ENCODE measurements at places on chromosomes 11 and 22.
A peak's percentile ranks its signal among the peaks of the same experiment; 100 is the strongest.

- H3K27ac ChIP-seq, result no peak overlapping the region
- peaks cover 11% of the 10 kb centered on the region for H3K27me3 ChIP-seq
- no peaks in the 10 kb centered on the region for H3K4me1 ChIP-seq
- no peak for DNase-seq
- no peaks in the 10 kb centered on the region for H3K36me3 ChIP-seq
- H3K4me3 ChIP-seq, result no peak overlapping the region
Observed at GRCh38 chr11:17532784-17533183, 11.4 kb downstream of the USH1C start.

DNA sequence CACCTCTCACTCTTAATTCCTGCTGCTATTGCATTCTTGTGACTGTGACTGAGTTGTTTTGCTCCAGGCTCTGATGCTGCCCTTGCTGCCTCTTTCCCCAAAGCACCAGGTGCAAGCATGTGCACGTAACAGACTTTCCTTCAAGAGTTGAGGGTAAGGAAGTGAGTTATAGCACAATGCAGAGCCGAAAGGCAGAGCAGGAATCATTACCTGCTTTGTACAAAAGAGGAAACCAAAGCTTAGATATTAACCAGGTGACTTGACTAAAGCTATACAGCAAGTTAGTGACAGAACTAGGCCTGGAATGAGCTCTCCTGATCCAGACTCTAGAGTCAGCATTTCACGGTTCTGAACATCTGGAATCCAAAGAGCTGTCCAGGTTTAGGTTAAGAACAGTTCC lies 33.6 kb downstream of the NEU3 start:
- H3K27ac ChIP-seq, result no peak overlapping the region
- no peak overlapping the region for H3K4me3 ChIP-seq
- H3K36me3 ChIP-seq, result peaks cover 9% of the 10 kb centered on the region
- DNase-seq, result no peak

DNA sequence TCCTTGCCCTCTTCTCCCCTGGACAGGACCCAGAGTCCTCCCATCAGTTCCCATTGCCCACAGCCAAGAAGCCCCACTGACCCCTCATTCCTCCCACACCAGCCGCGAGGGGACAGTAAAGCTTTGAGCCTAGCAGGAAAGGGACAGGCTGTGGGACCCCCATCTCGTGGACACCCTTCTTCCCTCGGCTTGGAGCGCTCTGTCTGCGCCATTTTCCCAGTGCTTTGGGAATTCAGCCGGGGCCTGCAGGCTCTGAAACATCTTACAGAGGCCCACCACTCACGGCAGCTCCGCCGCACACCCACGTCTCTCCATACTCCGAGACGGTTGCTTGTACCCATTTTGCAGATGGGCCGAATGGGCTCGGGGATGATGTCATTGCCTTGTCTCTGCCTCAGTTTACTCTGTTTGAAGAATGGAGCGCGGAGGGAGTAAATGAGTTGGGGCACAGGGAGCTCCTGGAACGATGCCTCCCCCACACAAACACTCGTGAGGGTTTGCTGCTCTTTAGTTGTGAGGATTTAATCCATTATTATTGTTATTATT lies 447.7 kb downstream of the TBC1D22A start:
- no peak for DNase-seq
- H3K27me3 ChIP-seq, result no peaks in the 10 kb centered on the region
- no peak overlapping the region for H3K4me3 ChIP-seq
- H3K36me3 ChIP-seq, result no peaks in the 10 kb centered on the region
- H3K27ac ChIP-seq, result no peak overlapping the region

- peak overlapping the region; percentile 22 for H3K4me3 ChIP-seq
- H3K36me3 ChIP-seq, result peaks cover 62% of the 10 kb centered on the region
- no peak for DNase-seq
- no peaks in the 10 kb centered on the region for H3K27me3 ChIP-seq
- H3K4me1 ChIP-seq, result peaks cover 55% of the 10 kb centered on the region
Observed at GRCh38 chr11:110455718-110456117, 26.0 kb downstream of the FDX1 start.

DNA sequence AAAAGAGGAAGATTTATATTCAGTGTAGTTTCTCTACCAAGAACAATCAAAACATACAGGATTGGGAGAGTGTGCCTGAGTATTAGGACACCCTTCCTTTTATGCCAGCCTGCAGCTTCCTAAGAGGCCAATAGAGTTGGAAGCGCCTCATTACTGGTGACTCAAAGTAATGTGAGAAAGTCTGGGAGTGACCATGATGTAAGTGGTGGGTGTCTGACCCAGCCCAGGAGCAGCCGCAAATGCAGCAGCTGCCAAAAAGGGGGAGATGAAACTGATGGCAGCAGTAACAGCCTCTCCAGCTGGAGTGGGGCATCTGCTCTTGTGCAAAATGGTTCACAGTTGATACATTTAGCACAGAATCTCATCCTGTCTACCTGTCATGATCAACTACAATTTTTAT lies 62.0 kb downstream of the ZNF280B start:
- no peak overlapping the region for H3K27ac ChIP-seq
- no peaks in the 10 kb centered on the region for H3K36me3 ChIP-seq
- peaks cover 35% of the 10 kb centered on the region for H3K27me3 ChIP-seq

DNA sequence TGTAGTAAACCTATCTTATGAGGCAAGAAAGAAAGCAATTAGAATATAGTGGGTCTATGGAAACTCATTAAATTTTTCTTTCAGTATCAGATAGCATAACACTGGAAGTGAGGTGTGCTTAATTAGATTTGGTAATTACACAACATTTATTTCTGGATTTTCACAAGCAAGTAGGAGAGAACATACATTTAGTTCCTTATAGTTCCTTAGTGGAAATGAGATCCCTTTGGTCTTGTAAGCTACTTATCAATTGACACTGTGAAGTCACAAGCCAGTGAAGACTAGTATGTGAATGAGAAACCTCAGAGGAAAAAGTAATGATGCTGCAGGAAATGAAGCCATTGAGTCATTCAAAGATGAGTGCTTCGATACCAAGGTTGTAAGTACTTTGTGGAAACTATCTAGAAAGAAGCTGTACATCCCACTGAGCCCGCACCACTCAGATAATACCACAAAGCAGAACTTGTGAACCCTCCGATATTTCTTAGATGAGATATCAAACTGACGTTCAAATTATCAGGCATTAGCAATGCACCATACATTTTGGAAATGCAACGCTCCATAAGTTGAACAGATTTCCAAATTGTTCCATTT lies 53.5 kb downstream of the ENTHD1 start:
- H3K4me3 ChIP-seq, result peak overlapping the region; percentile 6
- peaks cover 22% of the 10 kb centered on the region for H3K4me1 ChIP-seq
- peak overlapping the region; percentile 59 for H3K27ac ChIP-seq

- no peak overlapping the region for H3K4me3 ChIP-seq
- H3K27me3 ChIP-seq, result no peaks in the 10 kb centered on the region
- DNase-seq, result no peak
- peak overlapping the region; percentile 64 for H3K27ac ChIP-seq
Observed at GRCh38 chr11:126329644-126330211, 25.8 kb upstream of the ST3GAL4 start.

DNA sequence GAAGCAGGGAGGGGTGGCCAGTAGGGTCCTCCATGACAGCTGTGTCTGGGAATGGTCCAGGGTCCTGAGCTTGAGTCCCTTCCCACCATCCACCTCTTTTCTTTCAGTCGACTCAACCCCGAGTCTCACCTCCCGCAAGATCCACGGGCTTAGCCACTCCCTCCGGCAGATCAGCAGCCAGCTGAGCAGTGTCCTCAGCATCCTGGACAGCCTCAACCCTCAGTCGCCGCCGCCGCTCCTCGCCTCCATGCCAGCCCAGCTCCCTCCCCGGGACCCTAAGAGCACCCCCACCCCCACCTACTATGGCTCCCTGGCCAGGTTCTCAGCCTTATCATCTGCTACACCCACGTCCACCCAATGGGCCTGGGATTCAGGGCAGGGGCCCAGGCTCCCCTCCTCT lies 81.9 kb downstream of the CEP164 start:
- no peak overlapping the region for H3K27ac ChIP-seq
- H3K4me3 ChIP-seq, result no peak overlapping the region
- no peaks in the 10 kb centered on the region for H3K4me1 ChIP-seq

DNA sequence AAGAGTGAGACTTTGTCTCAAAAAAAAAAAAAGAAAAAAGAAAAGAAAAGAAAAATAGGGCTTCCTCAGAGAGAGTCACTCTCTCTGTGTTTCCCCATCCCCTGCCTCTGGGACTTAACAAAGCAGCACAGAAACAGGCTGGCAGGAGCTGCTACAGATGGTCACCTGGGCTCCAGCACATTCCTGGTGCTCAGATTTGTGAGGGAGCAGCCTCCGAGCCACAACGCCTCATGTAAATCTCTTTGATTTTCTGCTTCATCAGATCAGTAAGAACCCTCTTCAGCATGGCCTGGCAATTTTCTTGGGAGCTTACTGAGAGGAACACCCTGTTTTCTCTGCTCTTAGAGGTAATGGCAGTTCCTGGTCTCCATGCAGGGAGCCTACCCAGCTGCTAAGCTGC lies 15.2 kb upstream of the LDHA start:
- no peak overlapping the region for H3K27ac ChIP-seq
- no peaks in the 10 kb centered on the region for H3K27me3 ChIP-seq
- no peak for DNase-seq
- no peak overlapping the region for H3K4me3 ChIP-seq

DNA sequence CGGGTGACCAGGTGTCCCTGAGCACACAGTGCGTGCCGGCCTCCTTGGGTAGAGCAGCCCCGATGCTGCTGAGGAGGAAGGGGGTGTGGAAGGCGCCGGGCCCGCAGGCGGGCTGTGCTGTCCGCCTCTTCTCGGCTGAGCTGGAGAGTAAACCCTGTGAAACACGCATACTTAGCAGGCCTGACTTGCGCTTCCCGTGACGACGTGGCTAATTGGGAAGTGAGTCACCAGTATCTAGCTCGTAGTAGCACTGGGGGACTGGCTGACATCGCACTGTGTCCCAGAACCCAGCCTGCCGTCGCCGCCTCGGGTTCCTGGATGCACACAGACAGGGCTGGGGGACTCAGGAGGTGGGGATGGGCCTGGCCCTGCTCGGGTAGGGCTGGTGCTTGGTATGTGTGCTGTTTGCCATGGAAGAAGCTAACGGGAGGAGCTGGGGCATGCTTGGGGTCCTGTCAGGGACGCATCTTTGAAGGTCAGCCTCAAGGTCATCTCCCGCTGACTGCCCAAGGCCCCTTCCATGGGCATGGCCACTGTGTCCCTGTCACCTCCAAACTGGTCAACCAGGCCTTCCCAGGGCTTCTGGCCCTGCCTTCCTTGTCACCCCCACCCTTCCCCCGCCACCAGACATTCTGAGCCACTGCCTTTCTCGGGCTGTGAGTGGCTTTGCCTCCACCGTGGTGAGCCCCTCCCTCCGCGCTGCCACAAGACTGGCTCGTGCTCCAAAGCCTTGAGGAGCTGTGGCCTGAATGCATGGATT lies 1327.0 kb downstream of the BRD1 start:
- H3K4me3 ChIP-seq, result no peak overlapping the region
- DNase-seq, result no peak
- H3K27me3 ChIP-seq, result no peaks in the 10 kb centered on the region
- H3K4me1 ChIP-seq, result no peaks in the 10 kb centered on the region
- no peaks in the 10 kb centered on the region for H3K36me3 ChIP-seq

DNA sequence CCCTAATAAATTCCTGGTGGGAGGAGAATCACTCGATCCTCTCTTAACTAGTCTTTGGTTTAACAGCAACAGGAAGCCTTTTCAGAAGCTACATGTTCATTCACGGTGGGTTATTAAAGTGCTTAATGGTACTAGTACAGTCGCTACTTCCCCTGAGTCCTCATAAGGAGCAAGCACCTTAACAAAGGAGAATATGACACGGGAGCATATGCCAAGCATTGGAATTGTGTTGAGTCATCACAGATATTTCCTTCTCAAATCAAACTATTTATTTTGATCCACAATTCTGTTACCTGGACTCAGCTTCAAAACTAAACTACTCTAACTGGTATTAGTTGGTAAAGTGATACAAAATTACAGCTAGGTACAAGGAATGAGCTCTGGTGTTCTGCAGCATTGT lies 177.5 kb upstream of the CTSC start:
- DNase-seq, result no peak
- no peak overlapping the region for H3K27ac ChIP-seq
- no peak overlapping the region for H3K4me3 ChIP-seq
- no peaks in the 10 kb centered on the region for H3K36me3 ChIP-seq
- no peaks in the 10 kb centered on the region for H3K4me1 ChIP-seq

- H3K27ac ChIP-seq, result no peak overlapping the region
- no peaks in the 10 kb centered on the region for H3K27me3 ChIP-seq
- DNase-seq, result no peak
- no peaks in the 10 kb centered on the region for H3K4me1 ChIP-seq
- H3K36me3 ChIP-seq, result no peaks in the 10 kb centered on the region
- no peak overlapping the region for H3K4me3 ChIP-seq
Observed at GRCh38 chr11:116454020-116454645, 318.7 kb downstream of the BUD13 start.

GRCh38 chr11:88575916-88576315 lies 238.4 kb upstream of the CTSC start:
- no peak overlapping the region for H3K27ac ChIP-seq
- H3K36me3 ChIP-seq, result no peaks in the 10 kb centered on the region
- H3K4me1 ChIP-seq, result no peaks in the 10 kb centered on the region

GRCh38 chr11:47215366-47215910 lies 664 bp downstream of the DDB2 start:
- H3K4me1 ChIP-seq, result peaks cover 34% of the 10 kb centered on the region
- H3K27me3 ChIP-seq, result no peaks in the 10 kb centered on the region
- DNase-seq, result no peak

GRCh38 chr11:130431801-130432200 lies 3.4 kb upstream of the ADAMTS8 start:
- H3K27ac ChIP-seq, result no peak overlapping the region
- peaks cover 20% of the 10 kb centered on the region for H3K4me1 ChIP-seq
- no peak overlapping the region for H3K4me3 ChIP-seq
- peaks cover 37% of the 10 kb centered on the region for H3K27me3 ChIP-seq
- no peaks in the 10 kb centered on the region for H3K36me3 ChIP-seq

GRCh38 chr11:9473408-9473807 lies 12.6 kb downstream of the ZNF143 start:
- H3K4me3 ChIP-seq, result no peak overlapping the region
- H3K27ac ChIP-seq, result no peak overlapping the region
- no peak for DNase-seq
- peaks cover 7% of the 10 kb centered on the region for H3K4me1 ChIP-seq

DNA sequence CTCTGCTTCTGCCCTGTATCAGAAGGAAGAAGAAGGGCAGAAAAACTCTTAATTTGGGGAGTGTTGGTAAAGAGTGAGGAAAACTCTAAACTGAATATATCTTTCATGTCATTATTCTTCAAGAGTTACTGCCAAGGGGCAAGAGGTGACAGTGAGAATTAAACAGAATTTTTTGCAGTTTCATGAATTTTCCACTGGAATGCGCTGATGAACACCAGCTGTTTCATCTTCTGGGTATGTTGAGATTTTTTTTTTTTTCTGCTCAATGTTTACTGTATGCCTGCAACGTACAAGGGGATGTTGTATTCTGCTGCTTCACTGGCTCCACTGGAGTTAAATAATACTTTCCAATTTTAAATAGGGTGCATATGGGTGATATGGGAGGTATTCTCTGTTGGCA lies 117.8 kb downstream of the FAM76B start:
- H3K4me3 ChIP-seq, result no peak overlapping the region
- H3K27ac ChIP-seq, result no peak overlapping the region
- DNase-seq, result no peak

- H3K4me3 ChIP-seq, result no peak overlapping the region
- no peak overlapping the region for H3K27ac ChIP-seq
- H3K27me3 ChIP-seq, result peaks cover 21% of the 10 kb centered on the region
- DNase-seq, result no peak
Observed at GRCh38 chr11:34381775-34382174, 24.0 kb upstream of the ABTB2 start.
